ENCODE measurements at places on chromosomes 7 and 10.

DNA sequence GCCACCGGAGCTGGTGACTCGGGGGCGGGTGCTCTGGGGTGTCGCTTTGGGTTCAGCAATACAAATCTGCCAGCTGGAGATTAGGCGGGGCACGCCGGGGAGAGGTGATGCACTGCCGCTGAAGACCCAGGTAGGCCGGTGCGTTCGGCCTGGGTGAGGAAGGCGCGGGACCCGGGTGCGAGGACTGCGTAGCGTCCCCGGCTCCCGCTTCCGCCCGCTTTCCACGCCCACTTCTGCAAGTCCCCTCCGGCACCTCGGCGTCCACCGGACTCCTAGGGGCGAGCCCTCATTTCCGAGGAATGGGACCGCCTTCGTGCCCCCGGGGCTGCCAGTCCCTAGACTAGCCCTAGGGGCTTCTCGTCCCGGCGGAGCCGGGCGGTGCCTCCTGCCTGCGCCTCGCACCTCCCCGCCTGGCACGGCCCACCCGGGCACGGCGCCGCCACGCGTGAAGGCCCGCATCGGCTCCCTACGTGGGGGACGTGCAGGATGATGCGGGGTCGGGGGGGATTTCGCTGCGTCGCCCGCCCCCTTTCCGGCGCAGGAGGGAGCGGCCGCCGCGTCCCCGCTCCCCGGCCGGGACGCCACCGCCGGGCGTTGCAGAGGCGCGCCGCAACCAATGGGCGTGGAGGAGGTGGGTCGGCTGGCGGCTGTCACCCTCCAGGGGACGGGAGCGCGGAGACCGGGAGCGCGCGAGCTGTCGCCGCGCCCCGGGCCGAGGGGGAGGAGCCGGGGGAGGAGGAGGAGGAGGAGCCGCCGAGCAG, 40.0 kb downstream of the HK1 start:
- DNase-seq, result peak; percentile 78

GRCh38 chr10:84340187-84340586, 11.8 kb downstream of the CCSER2 start:
- DNase-seq, result no peak

GRCh38 chr7:30906515-30907240, 5.0 kb upstream of the AQP1 start:
- DNase-seq, result peak; percentile 19

- no peak for DNase-seq
Measured at GRCh38 chr7:5361446-5362127, 62.0 kb downstream of the TNRC18 start.

DNA sequence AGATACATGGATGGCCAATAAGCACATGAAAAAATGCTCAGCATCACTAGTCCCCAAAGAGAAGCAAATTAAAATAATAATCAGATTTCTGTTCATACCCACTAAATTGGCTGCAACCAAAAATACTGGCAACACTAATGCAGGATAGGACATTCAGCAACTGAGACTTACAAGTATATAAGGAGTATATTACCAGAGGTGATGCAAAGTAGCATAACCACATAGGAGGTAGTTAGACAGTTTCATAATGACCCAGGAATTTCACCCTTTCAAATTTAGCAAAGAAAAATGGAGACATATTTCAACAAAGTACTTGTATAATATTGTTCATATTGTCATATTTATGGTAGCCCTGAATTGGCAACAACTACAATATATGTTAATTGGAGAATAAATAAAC, 727.8 kb downstream of the GRID1 start:
- DNase-seq, result no peak

DNA sequence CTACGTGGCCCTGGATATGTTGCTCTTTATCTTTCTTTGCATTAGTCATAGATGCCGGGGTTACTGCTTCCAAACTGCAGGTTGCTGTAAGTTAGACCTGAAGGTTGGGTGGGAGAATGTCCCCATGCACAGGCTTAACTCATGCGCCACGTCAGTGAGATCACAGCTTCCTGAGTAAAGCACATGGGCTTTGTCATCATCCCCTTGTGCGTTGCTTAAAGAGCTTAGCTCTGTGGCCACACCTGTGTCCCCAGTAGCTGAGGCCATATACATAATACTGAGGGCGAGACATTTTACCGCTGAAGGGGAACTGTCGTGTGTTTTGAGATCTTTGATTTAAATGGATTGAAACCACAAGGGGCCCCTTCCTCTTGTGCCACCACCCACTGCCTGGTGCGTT, 45.8 kb upstream of the BTBD16 start:
- no peak for DNase-seq

DNA sequence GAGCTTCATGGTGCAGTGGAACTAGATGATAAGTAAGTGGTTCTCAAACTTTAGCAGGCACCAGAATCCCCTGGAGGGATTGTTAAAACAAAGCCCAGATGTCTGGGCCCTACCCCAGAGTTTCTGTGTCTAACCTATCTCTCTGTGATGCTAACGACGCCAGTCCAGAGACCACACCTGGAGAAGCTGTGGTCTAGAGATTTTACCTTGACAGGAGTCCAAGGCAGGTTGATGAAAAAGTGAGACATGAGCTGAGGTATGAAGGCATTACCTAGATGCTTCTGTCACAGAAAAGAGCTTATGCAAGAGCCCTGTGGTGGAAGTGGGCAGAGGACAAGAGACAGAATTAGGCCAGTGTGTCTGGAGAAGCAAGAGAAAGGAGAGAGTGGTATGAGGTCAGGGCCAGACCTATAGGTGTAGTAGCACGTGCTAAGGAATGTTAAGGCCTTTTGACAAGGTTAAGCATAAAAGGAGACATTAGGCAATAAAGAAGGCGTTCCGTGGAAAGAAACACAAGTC, 184.3 kb upstream of the TCF7L2 start:
- DNase-seq, result no peak

GRCh38 chr10:17021656-17022465, 107.8 kb downstream of the CUBN start:
- no peak for DNase-seq

DNA sequence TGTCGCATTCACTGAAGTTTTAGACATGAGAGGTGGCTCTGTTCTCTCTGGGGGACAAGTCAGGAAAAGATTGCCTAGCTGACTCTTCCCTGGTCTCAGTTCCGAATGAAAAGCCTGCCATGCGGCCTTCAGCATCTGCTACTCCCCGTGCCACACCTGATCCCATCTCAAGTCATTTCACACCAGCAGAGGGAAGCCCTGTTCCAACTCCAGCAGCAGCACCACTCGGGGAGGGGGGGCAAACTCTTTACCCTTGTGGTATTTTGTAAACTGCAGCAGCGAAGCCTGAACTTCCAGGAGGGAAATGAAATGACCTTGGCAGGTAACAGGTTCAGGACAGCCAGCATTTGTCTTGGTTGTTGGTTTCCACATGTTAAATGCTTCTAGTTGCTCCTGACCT, 13.8 kb downstream of the LRRC4 start:
- DNase-seq, result no peak

- DNase-seq, result no peak
Measured at GRCh38 chr10:64573623-64574325, 1052.6 kb downstream of the REEP3 start.

- no peak for DNase-seq
Measured at GRCh38 chr10:79434223-79434687, 11.2 kb downstream of the ZCCHC24 start.

GRCh38 chr10:129844216-129844766, 119.8 kb downstream of the EBF3 start:
- no peak for DNase-seq

- peak; percentile 50 for DNase-seq
Measured at GRCh38 chr10:93752761-93753160, 5.0 kb upstream of the LGI1 start.

GRCh38 chr10:178208-178607, 43.0 kb downstream of the ZMYND11 start:
- no peak for DNase-seq

DNA sequence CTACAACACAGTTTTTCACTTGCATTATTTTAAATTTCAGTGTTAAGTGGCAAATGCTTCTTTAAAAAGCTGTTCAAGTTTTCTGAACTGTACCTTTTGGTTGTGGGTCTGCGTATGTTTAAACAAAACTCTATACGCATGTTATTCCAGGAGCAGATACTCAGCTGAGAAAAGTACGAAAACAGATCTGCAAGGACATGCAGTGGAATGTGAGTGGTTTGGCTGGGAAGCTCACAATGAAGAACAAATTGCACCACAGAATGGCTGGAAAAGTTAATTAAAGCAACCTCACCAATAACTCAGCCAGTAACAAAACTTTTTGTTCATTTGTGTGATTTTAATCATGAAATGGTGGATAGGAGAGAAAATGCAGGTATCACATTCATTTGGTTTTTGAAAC, 17.6 kb downstream of the GLI3 start:
- no peak for DNase-seq

DNA sequence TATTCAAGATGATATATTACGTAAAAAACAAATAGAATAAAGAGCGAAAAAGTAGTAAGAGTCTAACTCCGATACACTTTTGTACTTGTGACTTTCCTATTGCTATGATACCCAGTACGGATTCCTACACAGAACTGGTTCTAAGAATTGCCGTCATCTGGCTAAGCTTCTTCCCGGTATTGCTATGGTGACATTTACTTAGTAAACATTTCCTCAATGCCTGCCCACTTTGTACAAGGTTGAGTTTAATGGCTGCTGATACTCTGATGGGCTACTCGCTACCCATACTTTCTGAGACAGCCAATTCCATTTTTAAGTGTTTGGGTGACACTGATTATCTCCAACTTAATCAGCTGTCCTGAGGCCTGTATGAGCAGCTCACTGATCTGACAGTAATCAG, 55.6 kb downstream of the OSBPL3 start:
- no peak for DNase-seq

- DNase-seq, result no peak
Measured at GRCh38 chr10:61465901-61466632, 12.9 kb upstream of the TMEM26 start.

DNA sequence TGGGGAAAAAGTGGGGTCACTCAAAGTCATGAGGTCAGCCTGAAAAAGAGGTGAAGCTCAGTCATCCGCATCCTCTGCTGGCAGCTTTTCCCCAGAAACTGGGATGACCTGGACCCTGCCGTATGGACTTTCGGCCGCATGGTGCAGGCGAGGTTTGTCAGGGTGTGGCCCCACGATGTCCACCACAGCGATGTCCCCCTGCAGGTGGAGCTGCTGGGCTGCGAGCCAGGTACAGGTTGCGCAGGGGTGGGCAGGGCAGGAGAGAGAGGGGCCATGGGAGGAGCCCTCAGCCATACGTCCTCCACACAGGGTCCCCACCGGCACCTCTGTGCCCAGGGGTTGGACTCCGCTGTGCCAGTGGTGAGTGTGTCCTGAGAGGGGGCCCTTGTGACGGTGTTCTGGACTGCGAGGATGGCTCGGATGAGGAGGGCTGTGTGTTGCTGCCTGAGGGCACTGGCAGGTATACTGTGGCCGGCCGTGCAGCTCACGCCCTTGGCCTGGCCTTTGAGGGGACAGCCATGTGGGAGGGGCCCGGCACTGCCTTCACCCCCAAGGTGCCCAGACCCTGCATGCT, 23.0 kb upstream of the ZNF467 start:
- no peak for DNase-seq

DNA sequence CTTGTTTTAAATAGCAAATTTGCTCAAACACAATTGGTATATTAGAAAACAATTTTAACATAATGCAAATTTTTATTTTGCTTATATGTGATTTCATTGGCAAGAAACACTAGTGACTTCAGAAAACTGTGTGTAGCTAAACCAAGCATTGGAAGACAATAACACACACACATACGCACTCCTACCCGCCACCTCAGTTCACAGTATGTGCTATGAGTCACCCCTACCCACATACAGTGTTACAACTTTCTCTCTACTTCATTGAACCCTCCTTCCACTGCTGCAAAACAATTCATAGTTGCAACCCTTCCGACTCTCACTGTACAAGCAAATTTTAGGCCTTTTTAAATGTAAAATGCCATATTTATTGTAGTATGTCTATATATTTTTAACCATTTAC, 119.9 kb upstream of the THSD7A start:
- DNase-seq, result no peak

DNA sequence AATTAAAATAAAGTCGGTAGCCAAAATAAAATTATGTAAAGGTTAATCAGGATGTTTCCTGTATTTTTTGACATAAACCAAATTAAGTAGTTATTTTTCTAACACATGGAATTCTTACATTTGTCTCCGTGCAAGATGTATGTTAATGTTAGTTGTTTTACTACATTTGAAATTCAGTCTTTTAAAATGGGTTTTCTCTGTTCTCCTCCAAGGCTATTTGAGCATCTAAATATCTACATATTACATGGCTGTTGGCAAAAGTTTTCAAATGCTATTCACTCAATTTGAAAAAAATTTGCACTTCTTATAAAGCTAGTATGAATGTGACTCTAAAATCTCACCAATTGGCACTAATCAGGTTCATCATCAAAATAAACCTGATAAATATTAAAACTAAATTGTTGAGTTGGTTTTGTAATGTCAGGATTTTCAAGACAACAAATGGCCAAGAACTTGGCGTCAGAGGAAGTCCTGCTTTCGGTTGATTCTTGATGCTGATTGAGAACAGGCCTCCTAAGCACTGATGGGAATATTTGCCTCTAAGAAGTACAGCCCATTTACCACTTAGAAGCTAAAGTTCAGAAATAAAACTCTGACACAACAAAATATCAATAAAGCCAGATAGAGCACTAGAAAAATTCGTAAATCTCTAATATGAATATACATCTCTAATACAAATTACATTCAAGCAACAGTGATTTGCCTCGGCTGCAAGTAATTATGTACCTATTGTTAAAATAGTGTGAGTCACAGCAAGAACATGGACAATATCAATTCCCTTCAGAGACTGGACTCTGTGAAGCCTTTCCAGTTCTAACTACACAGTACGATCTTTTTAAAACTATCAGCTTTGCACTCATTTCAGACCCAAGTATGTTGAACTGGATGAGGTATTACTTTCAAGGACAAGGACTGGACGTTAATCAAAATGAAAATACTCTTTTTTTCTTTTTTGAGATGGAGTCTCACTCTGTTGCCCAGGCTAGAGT, 733.1 kb upstream of the C7orf33 start:
- no peak for DNase-seq

Data from amniotic stem cell (primary cell).